ENCODE measurements at places on chromosomes 11 and 22.
A peak's percentile ranks its signal among the peaks of the same experiment; 100 is the strongest.

DNA sequence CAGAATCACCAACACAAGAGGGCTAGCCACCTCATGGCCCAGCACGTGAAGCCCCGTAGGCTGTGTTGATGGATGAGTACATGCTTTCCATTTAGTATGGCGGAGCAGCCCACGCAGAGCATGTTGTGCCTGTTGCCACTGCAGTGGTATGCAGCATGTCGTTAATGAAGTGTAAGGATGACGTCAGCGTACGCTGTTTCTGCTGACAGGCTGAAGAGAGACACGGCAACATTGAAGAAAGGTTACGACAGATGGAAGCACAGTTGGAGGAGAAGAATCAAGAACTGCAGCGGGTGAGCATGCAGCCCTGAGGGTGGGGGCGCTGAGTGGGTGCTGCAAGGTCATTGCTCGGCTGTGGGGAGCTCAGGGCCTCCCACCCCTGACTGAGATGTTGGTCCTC, 62.8 kb downstream of the PPFIA1 start:
- no peak for DNase-seq

GRCh38 chr11:2194877-2195755, 23.5 kb upstream of the TH start:
- peak; percentile 11 for DNase-seq

DNA sequence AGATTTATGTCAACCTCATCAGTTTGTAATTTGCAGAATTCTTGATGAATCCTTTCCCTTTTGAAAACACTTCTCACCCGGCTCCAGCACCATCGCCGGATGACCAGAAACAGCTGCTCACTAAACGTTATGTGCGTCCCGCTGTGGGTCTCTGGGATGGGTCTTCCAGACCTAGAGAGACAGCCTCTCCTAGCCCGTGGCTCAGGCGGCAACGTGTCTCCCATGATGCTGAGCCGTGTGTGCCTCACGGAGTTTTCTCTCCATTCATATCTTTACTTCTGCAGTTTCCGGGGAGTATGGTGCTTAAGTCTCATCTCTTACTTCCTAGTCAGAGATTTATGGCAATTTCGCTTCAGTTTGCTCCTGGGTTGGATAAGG, 25.0 kb upstream of the ACR start:
- DNase-seq: no peak

GRCh38 chr11:78828676-78829075, 254.0 kb upstream of the NARS2 start:
- DNase-seq: no peak

- DNase-seq: no peak
Observed at GRCh38 chr11:1706634-1707400, 9.8 kb downstream of the KRTAP5-6 start.

GRCh38 chr11:128551611-128552335, 35.6 kb downstream of the ETS1 start:
- DNase-seq: no peak

- DNase-seq: no peak
Observed at GRCh38 chr22:30591191-30591587, 521 bp downstream of the PES1 start.

DNA sequence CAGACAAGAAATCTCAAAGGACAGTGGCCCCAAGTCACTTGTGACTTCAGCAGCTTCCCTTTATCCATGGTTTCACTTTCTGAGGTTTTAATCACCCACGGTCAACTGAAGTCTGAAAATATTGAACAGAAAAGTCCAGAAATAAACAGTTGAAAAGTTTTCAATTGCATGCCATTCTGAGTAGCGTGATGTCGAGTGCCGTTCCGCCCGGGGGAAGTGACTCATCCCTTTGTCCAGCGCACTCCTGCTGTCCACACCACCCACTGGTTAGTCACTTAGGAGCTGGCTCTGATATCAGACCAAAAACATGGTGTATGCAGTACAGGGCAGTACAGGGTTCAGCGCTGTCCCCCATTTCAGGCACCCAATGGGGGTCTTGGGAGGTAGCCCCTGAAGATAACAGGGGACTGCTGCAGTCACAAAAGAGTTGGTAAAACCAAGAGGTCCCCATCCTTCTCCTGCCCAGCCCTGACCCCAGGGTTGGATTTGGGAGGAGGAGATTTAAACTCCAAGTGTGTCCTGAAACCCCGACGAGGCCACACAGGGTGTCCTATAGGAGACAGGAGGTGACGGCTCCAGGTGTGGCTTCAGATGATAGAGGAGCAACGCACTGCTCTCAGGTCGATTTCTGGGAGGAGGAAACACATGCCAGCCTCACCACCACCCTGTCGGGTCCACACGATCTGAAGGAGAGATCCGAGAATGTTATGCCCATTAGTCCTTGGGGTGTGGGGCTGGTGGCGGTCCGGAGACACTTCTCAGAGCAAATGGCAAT, 390.1 kb downstream of the CTTN start:
- peak; percentile 77 for DNase-seq

- DNase-seq: no peak
Observed at GRCh38 chr11:125873881-125874555, 13.4 kb upstream of the HYLS1 start.

DNA sequence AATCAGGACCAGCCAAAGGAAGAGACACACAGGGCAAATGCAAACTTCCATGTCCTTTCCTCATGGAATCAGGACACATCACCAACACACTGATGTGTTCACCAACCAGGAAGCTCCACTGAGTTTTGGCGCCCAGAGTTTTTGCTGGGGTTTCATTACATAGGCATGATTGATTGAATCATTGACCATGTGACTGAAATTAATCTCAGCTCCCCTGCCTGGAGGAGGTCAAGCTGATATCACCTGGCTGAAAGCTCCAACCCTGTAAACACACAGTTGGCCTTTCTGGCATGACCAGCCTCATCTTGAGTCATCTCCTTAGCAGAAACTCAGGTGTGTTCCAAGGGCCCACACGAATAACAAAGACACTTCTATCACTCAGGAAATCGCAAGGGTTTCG, 133.2 kb downstream of the TRIM29 start:
- no peak for DNase-seq

GRCh38 chr11:30990625-30991296, 378.8 kb downstream of the DCDC1 start:
- no peak for DNase-seq

DNA sequence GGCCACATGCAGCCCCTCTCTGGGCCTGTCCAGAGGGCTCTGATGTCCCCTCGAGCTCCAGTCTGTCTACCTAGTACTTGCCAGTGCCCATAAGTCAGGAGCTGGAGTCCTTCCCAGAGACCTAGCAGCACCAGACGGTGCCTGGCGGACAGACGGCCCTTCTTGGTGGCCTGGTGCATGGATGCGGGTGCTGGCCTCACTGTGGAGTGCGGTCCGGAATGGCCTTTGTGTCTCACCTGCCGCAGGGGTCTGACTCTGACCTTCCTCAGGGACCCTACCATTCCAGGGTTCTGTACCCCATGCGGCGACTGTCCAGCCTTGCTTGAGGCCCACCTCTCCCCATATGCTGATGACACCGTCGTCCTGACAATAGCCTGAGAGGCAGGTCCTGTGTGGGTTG, 29.4 kb upstream of the SMIM38 start:
- DNase-seq: no peak

GRCh38 chr22:37094239-37094638, 15.3 kb downstream of the TMPRSS6 start:
- DNase-seq: no peak

- DNase-seq: no peak
Observed at GRCh38 chr11:17005646-17006045, 8.6 kb downstream of the PLEKHA7 start.

DNA sequence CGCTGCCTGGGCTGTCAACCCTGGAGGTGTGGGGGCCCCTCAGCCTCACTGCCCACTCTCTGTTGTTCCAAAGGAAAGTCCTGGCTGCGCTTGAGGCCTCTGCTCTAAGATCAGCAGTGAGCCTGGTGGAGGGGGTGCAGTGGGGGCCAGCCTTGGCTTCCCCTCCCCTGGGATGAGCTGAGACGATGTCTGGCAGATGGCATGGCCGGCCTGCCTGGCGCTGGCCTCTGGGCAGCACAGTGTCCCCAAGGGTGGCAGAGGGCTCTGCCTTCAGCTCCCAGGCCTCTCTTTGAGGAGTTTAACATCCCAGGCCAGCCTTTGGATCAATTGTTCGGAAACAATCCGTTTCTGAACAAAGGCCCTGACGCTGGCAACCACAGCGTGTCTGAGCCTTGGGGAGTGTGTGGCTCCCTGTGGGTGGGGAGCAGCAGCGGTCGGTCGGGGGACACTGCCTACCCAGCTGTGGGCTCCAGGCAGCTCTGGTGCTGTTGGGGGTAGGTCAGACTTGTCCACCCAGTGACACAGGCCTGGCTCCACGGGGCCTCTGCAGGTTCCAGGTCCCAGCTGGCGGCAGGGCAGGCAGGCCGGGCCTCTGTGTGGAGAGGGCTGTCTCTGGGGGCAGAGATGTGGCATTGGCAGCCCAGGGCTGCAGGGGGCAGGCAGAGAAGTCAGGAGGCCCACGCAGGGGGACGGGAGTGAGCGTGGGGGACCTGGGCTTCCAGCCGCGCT, 12.1 kb downstream of the TSPAN4 start:
- no peak for DNase-seq

GRCh38 chr22:43077121-43077877, 11.9 kb downstream of the TTLL1 start:
- DNase-seq: no peak

GRCh38 chr11:77672264-77672663, 34.7 kb upstream of the CLNS1A start:
- DNase-seq: no peak

DNA sequence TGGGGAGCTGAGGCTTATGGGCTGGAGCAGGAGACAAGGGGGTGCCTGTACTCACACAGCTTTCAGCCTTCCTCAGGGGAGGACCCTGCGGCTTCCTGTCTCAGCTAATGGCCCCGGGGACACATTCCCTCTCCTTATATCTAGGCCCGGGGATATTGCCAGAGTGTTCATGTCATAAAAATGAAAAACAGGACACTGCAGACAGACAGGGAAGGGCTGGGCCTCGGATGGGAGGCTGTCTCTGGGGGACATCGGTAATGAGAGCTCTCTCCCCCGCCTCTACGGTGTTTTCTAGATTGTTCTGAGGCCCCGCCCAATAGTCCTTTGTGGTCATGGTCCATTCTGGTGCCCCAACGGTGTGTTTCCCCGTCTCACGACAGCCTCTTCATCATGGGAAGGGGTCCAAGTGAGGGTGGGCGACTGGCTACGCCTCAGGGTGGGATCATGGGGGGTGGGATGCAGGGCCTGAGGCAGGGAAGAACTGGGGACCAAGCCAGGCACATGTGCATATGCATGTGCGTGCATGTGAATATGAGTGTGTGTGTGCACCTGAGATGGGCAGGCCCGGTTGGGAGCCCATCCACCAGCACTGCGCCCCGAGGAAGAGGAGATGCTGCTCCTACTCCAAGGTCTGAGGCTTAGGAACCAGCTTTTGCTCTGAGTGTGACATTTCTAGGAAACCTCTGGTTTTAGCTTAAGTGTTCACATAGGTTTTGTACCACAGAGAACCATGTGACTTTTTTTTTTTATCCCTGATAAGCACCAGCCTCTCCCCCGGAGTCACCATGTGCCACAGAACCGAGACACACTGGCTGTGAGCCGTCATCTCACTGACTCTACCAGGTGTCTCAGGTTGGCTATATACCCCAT, 5.3 kb downstream of the ARVCF start:
- DNase-seq: no peak

DNA sequence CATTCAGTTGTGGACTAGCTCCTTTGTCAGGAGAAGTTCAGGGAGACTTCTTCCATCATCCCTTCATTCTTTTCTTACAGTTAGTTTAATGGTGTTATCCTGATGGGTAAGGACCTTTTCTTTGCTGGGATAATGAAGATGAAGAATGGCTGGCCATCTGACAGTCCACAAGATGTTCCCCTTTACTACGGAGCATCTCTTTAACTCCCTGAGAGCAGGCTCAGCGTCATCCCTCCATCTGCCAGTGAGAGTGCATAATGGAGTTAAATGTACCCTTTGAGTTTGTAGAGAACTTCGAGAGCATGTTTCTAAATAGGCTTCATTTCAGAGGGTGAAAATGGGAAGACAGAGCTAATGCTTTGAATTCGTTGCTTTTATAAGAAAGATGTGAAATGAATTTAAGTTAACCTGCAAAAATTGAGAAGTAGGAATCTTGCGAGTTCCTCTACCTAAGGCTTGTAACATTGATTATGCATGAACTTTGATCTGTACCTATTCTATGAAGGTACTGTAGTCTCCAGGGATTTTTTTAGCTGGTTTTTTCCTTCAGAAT, 1.7 kb downstream of the EP300 start:
- peak; percentile 33 for DNase-seq

- no peak for DNase-seq
Observed at GRCh38 chr11:38795027-38795426, 2197.0 kb upstream of the RAG2 start.

- no peak for DNase-seq
Observed at GRCh38 chr11:74685338-74685737, 45.9 kb downstream of the CHRDL2 start.

GRCh38 chr11:65932558-65932919, 12.7 kb upstream of the TSGA10IP start:
- DNase-seq: no peak

DNA sequence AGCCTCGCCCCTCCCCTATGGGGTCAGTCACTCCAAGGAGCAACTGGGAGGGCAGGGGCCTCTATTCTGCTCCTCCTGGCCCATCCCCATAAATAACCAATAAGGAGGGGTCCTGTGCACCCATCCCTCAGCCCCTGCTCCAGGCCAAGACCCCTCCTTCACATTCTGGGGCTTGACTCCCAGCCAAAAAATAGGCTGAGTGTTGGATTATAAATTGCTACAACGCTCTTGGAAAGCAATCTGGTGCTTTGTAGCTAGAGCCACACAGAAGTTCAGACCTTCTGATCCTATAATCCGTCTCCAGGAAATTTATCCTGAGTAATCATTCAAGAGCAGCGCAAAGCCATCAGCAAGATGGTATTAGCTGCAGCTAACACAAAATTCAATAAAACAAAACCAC, 42.5 kb downstream of the ABCC8 start:
- DNase-seq: no peak

DNA sequence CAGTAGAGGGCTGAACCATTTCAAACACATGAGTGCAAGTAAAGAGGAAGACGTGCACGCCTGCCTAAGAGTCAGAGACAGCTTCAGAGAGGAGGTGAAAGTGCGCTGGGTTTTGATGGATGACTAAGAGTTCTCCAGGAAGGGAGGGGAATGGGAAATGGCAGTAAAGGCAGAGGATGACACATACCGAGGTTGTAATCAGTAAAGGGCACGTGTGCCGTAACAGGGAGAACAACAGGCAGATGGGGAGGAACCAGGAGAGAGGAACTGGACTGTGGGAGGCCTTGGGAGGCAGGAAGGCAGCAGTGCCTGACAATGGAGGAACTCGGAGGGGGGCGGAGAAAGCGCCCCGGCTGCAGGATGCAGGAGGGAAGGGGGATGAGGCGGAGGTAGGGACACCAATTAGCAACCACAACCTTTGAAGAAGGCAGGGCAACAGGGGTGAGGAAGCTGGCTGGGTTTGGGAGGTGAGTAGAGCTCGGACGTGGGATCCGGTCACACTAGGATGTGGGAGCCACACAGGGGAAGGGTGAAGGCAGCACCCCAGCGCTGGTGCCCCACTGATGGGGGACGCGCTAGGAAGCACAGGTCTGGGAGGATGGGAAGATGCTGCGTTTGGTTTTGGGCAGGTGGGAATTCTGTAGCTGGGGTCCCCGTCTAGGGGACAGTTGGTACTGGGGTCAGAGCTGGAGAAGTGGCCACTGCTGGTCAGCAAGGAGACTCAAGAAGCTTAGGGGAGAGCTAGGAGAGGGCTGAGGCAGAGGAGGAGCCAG, 67.4 kb downstream of the SCUBE1 start:
- DNase-seq: no peak
